Esophagus squamous epithelium (tissue), 5 donors: ENCODE measurements at places on chromosomes 7 and 10.

DNA sequence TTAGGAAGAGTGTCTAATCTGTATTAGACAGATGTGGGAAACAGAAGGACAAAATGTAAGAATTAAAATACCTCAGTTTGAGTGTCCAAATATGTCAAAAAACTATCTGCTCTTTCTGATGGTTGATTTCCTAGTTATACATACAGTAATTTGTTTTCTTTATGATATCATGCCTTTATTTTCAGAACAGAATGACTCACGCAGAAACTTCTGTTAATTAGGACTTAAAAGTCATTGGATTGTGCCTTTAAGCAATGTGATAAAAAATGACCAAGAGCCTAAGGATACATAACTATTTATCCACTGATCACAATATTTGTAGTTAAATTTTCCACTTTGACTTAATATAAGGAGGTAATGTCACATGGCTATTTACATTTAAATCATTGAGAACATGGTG, 206.7 kb upstream of the PTPRZ1 start:
- no peak for DNase-seq

GRCh38 chr10:33134011-33134751, 176.2 kb upstream of the ITGB1 start:
- no peak for DNase-seq

DNA sequence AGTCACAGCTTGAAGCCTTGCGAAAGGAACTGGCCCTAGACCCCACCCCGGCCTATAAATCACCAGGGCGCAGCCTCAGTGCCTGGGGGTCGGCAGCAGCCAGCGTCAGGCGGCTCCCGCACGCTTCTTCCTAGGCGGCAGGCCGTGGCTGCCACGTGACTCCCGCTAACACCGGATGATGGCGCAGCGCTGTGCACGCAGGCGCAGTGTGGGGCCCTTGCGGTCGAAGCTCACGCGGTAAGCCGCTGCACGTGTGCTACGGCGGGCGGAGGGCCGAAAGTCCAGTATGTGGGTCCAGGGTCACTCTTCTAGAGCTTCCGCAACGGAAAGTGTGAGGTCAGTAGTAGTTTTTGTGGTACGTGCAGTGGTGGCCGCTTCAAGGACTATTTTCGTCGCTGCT, at the start of gene STK31:
Gene STK31, plus strand, starts transcription at position 220 of the 400 bp plus-strand sequence. Its CDS starts 67 bp downstream, at position 287.
- DNase-seq = no peak

- no peak for DNase-seq
Measured at GRCh38 chr10:124696446-124697392, 47.5 kb downstream of the FAM53B start.

GRCh38 chr7:46152696-46153095, 231.6 kb upstream of the IGFBP3 start:
- DNase-seq = no peak

DNA sequence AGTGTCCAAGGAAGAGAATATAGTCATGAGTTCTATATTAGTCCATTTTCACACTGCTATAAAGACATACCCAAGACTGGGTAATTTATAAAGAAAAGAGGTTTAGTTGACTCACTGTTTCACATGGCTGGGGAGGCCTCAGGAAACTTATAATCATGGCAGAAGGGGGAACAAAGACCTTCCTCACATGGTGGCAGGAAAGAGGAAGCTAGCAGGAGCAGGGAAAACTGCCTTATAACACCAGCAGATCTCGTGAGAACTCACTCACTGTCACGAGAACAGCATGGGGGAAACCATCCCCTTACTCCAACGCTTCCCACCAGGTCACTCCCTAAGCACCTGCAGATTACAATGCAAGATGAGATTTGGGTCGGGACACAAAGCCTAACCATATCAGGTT, 139.0 kb upstream of the ZNF438 start:
- DNase-seq = no peak

DNA sequence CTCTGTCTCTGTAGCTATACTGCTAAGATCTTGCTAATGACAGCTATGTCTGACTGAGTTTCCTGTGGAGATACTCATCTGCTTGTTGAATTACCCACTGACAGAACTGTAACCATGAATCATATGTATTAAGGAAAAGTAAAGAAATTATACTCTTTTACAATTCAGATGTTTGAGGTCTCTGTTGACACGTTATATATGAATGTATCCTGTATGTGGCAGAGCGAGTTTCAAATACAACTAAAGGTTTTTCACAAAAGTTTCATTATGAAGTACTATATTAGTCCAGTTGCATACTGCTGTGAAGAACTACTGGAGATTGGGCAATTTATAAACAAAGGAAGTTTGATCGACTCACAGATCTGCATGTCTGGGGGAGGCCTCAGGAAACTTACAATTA, 232.5 kb downstream of the CDK14 start:
- DNase-seq = no peak

- no peak for DNase-seq
Measured at GRCh38 chr7:157907091-157907490, 570.3 kb downstream of the DNAJB6 start.

DNA sequence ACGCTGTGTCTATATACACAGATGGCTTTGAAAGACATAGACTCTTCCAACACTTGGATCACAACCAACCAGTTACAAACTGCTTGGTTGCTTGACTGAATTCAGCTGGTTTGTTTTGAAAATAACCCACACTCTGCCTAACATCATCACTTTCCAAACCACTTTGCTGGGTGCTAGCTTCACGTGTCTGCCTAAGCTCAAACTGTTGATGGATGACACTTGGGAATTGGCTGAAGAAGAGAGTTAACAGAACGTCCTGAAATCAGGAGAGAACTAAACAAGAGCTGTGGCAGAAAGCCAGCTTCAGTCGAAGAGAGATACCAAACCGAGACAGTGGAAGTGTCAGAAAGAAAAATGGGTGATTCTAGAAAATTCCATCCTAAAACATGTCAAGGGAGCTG, 420.8 kb upstream of the AUTS2 start:
- no peak for DNase-seq

DNA sequence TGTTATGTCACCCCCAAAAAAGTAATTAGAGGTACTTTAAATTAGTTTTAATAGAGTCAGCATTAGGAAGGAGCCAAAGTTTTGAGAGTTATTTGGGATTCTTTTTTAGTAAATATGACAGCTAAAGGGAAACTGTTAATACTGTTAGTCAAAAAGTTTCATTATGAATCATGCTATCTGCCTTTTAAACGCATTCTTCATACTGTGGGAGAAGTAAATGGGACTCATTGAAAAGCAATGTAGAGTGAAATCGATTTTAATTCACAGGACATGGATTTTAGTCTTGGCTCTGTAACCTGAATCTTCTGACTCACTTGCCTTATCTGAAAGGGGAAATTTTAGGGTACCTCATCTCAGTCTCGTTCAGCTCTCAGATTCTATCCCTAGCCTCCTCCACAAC, 105.1 kb downstream of the AASS start:
- no peak for DNase-seq

GRCh38 chr7:24926623-24927524, 53.1 kb downstream of the OSBPL3 start:
- DNase-seq = no peak

GRCh38 chr10:95374597-95375209, 83.9 kb upstream of the PDLIM1 start:
- no peak for DNase-seq

DNA sequence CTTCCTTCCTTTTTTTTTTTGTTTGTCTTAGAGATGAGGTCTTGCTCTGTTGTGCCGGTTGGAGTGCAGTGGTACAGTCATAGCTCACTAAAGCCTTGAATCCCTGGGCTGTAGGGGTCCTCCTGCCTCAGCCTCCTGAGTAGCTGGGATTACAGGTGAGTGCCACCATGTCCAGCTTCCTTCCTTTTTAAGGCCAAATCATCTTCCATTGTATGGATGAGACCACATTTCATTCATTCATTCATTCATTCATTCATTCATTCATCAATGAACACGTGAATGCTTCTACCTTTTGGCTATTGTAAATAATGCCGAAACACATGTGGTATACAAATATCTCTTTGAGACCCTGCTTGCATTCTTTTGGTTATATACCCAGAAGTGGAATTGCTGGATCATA, 60.0 kb upstream of the BAIAP2L1 start:
- DNase-seq = no peak

DNA sequence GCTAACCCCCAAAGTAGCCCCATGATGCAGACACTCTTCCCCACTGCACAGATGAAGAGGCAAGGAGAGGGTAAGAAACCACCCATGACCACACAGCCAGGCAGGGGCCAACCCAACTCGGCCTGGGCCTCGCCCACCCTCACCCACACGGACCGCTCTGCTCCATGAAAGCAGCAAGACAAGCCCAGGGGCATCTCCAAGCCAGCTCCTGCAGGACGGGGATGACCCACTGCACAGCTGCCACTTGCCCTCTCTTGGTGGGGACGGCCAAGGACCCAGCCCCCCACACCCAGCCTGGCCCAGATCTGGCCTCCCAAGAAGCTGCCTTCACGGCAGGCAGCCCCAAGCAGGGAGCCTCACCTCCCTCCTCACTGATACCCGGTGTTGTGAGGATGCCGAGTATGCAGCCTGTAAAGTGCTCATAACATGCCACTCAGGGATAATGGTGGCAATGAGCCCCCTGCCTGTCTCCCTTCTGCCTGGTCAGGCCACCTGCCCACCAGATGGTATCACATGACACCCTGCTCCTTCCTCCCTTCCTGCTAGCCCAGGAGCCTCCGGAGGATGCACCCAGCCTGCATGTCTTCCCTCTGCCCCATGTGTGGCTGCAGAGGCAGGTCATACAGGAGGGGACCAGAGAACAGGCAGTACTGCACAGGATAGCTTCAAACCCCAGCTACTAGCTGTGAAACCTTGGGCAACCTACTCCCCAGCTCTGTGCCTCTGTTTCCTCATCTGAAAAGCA, 23.3 kb downstream of the OGDHL start:
- DNase-seq = no peak

GRCh38 chr7:103011650-103012049, 62.9 kb downstream of the FBXL13 start:
- DNase-seq = no peak

DNA sequence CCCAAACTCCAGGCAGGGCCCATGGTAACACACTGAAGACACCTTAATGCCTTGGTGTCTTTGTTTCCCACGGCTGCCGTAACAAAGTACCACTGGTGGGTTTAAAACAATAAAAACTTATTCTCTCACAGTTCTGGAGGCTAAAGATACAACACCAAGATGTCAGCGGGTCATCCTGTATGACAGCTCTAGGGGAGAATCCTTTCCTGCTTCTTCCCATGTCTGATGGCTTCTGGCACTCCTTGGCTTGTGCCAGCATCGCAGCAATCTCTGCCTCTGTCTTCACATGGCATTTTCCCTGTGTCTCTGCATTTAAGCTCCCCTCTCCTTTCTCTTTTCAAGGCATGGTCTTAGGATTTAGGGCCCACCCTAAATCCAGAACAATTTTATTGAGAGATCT, 33.1 kb downstream of the PRSS2 start:
- no peak for DNase-seq

DNA sequence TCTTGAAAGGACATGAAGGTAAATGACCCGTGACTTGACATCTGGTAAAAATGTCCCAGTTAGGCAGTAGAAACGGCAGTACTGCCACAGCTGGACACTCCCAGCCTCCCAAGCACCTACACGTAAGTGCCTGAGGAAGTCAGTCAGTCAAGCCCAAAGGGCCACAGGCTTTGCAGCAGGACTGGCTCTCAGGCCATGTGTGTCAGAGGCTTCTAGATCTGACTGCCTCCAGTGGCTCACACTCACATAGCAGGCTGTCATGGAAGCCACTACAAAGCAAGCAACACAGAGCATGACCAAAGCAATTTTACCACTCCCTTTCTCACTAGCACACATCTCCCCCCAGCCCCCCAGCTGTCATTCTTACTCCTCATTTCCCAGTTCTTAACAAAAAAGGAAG, 17.8 kb upstream of the CCNJ start:
- DNase-seq = no peak

GRCh38 chr10:86366033-86366901, at the start of gene GRID1:
Gene GRID1, minus strand, starts transcription at chr10:86366795.
- no peak for DNase-seq

DNA sequence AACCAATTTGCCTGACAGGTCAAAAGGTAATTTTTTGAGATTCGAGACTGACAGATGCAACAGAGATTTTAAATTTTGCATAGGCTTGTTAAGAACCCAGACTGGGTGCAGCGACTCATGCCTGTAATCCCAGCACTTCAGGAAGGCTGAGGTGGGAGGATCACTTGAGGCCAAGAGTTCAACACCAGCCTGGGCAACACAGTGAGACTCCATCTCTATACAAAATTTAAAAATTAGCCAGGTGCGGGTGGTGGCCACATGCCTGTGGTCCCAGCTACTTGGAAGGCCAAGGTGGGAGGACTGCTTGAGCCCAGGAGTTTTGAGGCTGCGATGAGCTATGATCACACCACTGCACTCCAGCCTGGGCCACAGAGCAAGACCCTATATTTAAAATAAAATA, 34.6 kb downstream of the AMZ1 start:
- no peak for DNase-seq

DNA sequence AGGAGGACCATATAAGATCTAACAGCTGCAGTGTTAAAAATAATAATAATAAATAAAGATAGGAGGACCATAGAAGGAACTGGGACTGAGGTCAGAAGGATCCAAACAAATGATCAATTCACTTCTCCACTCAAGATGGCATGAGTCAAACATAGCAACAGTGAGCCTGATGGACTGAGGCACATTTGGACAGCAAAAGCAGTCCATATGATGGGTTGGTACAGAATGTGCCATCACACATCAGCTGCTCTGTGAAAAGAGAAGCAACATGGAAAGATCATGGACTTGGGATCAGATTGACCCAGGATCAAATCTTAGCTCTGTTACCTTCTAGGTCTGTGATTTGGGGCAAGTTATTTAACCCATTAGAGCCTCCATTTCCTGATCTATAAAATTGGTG, 188.9 kb upstream of the KMT2E start:
- DNase-seq = no peak

DNA sequence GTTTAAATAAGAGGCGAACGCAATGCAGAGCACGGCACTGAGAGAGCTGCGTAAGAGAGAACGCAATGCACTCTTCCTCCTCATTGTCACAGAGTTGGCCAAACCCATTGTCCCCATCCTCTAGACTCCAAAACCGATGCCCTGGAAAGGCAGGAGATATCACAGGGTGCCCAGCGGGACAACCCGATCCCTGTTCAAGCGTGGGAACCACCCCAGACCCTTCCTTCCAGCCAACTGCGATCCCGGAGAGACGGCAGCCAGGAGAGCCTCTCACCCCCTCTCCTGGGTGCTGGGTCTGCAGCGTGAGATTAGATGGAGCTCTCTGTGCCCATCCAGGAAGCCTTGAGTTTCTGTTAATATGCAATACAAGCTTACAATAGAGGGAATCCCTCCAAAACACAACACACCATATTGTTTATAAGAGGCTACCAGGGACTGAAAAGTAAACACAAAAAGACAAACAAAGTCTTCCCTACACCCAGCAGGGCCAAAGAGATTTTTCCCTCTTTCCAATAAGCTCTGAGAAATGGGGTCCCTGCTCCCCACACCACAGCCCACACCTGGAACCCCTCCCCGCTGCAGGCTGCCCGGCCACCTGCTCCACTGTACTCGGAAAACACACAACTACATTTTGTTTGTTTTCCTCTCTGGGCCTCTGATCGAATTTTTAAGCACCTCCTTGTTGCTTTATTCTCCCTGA, 187.6 kb downstream of the ADARB2 start:
- no peak for DNase-seq

DNA sequence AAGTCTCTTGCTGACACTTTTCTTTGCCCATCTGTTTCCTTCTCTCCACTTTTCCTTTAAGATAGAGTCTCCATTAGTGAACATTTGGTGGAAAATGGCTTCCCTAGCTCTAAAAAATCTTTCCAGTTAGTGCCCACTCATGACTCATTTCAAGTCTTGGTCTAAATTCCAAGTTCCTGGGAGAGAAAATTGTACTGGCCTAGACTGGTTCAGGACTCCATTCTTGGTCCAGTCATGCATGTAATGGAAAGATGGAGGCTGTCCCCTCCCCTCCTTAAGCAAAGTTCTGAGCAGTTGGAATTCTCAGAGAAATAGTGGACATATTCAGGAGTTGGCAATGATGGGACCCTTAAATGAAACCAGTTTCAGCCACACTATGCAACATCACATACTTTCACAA, 3.8 kb upstream of the ALDH18A1 start:
- no peak for DNase-seq
